ENCODE measurements at places on chromosomes 11 and 22. TPM values are rescaled to one million over a fixed set of nuclear protein-coding genes. Genes with fewer than 3 reads are reported as not detected.

GRCh38 chr11:97732011-97732632 lies 1288.6 kb upstream of the CNTN5 start:
- no peak for DNase-seq

- DNase-seq: no peak
Measured at GRCh38 chr11:48005831-48006270, 25.5 kb downstream of the PTPRJ start.

DNA sequence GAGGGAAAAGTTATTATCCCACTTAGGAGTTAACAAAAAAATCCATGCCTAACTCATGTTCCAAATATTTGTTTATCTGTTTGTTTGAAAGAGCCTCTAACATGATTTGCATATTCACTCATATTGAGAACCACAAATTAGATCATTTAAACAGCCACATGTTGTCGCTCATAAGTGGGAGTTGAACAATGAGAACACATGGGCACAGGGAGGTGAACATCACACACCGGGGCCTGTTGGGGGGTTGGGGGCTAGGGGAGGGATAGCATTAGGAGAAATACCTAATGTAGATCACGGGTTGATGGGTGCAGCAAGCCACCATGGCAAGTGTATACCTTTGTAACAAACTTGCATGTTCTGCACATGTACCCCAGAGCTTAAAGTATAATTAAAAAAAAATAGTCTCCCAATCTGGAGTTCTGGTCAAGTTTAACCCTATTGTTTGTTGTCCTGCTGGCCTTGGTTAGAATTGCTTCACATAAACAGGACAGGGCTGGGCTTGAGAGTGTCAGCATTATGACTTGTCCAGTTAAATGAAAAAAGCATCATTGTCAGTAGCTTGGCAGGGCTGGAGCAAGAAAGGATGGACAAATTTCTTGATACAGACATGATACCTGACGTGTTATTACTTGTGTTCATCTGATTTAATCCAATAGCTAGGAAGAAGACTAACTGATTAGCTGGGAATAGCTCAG lies 57.8 kb upstream of the PSMA1 start:
- DNase-seq: no peak

- DNase-seq: no peak
Measured at GRCh38 chr11:96293598-96294021, 49.4 kb downstream of the MAML2 start.

GRCh38 chr22:45554040-45554406 lies 51.3 kb downstream of the FBLN1 start:
- no peak for DNase-seq

DNA sequence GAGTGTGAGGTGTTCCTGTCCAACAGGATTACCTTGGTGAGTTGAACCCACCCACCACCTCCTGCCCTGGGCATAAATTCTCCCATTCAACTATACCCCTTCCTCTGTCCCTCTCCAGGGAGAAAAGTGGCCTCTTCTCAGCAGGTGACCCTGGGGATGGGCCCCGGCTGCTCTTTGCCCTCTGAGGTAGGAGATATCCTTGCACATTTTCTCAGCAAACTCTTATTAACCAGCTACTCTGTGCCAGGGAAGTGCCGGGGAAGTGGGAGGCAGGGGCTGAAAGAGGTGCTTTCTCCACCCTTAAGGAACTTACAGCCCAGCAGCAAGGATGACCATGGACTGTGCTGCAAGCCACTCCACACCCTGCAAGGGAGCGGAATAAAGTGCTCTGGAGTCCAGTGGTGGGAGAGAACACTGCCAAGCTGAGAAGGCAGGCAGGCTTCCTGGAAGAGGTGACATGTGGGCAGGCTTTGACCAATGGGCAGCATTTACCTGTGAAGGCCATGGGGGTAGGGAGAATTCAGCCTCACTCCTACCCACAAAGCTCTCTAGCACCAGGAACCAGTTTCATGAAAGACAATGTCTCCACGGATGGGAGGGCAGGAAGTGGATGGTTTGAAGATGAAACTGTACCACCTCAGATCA lies 21.9 kb upstream of the OAF start:
- no peak for DNase-seq

- DNase-seq: no peak
Measured at GRCh38 chr11:68099474-68100405, 21.4 kb downstream of the CHKA start.

- DNase-seq: no peak
Measured at GRCh38 chr11:114959953-114960505, 281.7 kb downstream of the NXPE2 start.

DNA sequence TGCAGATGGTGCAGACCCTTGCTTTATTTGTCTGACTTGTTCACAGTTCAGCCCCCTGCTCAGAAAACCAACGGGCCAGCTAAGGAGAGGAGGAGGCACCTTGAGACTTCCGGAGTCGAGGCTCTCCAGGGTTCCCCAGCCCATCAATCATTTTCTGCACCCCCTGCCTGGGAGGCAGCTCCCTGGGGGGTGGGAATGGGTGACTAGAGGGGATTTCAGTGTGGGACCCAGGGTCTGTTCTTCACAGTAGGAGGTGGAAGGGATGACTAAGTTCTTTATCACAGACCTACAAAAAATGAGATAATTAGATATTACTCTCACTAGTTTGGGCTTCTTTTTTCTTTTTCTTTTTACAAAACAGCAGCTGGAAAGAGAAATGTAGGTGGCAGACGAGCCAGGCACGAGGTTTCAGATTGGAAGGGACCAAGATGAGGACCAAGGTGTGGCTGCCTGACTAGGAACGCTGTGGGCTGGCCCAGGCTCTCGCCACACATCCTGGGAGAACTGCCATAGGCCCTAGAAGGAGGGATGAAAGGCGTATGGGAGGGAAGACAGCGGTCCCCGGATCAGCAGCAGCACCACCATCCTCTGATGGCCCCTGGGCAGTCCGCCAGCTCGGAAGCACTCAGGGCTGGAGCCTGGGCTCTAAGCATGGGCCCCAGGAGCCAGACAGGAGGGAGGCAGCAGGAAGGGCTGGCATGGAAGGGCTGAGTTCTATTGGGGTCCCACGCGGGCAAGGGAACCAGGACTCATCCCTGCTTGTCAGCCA lies 14.2 kb downstream of the TXN2 start:
- DNase-seq: peak; percentile 86

DNA sequence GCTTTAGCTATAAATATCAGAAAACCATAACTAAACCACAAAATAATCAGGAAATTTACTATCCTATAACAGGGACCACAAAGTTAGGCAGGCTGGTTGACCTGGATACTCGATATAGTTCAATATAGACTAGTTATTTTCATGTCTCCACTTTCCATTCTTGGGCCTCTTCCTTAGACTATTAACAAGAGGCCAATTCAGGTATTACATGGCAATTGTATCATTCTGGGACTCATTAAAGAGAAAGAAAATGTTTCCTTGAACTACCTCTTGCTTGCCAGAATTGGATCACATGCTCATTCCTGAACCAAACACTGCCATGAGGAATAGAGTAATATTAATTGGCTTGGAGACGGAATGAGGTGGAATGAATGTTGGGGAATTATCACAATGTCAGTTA lies 76.0 kb downstream of the EIF3M start:
- DNase-seq: no peak

DNA sequence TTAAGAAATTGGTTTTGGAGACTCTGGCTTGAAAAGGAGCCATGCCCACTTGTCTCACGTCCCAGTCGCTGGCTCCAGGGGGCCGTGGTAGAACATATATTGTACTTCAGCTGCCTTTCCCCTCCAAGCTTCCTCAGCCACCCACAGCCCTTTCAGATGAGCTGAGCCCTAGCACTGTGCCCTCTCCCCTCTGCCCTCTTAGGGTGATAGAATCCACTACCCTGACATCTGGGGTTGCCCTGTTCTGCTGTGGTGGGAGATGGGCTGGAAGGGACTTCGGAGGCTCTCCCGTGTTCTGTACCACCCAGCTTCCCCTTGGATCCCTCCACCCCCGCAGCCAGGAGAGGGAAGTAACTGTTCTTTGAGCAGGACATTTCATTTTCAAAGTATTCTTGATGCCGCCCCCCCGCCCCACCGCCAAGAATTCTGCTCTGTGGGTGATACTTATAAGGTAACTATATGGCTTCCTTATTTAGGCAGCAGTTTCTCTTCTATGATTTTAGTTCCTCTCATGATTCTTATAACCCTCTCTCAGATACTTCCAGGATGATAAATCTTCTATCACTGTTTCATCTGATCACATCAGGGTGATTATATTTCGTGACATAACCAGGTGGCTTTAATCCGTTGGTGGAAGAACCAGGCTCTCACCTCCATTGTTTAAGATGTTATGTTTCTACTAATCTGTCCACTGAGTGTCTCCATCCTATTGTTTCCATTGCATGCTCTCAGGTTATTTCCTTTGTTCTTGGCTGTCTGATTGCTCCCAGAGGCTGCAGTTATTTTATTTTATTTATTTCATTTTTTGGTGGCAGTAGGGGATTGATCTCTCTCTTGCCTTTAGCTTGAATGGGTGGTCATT lies 24.1 kb downstream of the ZBTB16 start:
- no peak for DNase-seq

DNA sequence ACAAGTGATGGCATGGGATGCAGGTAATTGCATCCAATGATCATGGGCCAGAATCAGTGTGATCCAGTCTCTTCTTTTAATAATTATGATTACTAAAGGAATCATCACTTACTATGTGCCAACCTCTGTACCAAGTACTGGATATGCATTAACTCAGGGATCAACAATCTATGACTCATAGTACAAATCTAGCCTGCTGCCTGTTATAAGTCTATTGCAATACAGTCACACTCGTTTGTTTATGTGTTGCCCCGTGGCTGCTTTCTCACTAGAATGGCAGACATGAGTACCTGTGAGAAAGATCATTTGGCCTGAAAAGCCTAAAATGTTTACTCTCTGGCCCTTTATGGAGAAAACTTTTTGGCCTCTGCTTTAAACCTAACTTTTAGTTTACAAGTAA lies 45.0 kb downstream of the OR6Q1 start:
- DNase-seq: peak; percentile 79

DNA sequence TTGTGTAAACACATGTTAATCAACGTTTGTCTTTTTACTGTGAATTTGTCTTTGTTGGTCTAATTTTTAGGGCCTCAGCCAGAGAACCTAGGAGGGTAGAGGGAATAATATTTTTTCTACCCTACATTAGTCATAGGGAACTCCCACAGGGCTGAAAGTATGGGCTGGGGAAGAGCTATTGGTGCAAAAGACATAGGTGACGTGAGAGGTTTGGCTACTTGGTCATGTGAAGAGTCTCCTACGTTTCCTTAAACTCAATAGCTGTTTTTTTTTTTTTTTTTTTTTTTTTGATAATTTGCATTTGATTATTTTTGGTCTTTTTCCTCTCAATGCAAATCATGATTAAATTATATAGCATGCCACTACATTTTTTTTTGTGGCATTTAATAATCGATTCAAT lies 15.9 kb upstream of the MMP7 start:
- no peak for DNase-seq

GRCh38 chr22:49583886-49584505 lies 243.7 kb downstream of the BRD1 start:
- DNase-seq: no peak

DNA sequence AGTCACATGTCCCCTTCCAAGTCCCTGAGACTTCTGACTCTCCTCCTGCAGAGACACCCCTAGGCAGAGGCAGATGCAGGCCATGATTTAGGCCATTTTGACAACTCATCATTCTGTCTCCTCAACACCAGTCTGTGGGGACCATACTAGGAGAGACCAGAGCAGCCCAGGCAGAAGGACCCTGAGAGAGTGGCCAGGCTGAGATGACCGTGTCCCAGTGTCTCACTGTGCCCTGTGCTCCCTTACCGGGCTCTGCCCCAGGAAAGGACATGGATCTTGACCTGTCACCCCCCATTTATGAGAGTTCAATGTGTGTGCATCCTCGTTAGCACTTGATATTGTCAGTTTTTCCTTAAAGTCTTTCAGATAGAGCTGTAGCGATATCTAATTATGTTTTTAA lies 52.4 kb upstream of the IGLL5 start:
- no peak for DNase-seq

GRCh38 chr11:45605051-45605450 lies 60.4 kb downstream of the CHST1 start:
- no peak for DNase-seq

- DNase-seq: peak; percentile 97
Measured at GRCh38 chr11:64864473-64865285, 13.7 kb downstream of the EHD1 start.

DNA sequence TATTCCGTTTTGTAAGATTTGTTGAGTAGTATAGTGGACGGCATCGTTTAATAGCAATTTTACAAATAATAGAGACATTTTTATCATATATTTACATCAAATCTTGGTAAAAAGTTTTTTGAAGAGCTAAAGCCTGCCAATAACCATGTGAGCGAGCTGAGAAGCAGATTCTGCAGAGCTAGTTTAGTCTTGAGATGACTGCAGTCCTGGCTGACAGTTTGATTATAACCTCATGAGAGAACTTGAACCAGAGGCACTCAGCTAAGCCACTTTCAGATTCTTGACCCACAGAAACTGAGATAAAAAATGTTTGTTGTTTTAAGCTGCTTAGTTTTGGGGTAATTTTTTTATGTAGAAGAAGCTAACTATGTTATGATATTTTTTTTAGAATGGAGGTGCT lies 78.9 kb downstream of the PDE3B start:
- peak; percentile 7 for DNase-seq

DNA sequence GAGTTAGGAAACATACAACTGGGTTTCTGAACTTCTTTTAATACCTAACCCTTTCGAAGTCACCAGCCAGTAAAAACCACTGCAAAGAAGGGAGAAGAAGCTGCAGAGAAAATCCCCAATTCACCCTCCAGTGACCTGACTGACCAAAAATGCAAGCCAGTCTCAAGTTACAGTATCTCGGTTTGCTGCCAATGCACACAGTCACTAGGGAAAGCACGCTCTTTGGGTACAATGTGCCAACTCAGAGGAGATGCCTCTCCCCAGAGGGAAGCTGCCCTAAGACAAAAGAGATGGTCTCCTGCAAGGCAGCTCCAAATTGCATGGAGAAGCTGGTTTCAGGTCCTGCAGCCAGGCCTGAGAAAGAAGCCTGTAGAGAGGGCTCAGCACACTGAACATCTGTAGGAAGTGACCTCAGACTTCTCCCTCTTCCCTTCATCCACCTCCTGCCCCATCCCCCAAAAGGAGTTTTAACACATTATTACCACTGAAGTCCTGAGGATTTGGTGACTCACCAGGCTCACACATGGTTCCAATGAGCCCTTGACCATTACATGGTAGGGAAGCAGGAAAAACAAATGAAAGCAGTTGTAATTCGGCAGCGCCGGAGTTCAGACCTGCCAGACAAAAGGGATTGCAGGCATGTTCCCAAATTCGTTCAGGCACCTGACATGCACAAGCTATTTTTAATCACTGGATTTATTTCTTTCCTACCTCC lies 90.1 kb downstream of the ETS1 start:
- peak; percentile 99 for DNase-seq

GRCh38 chr11:115716601-115717529 lies 212.7 kb upstream of the CADM1 start:
- peak; percentile 46 for DNase-seq

GRCh38 chr11:132981131-132981956 lies 551.0 kb downstream of the OPCML start:
- no peak for DNase-seq

The LTO1 gene
- 16.7 TPM for total RNA-seq

The CHKB gene
- 7.2 TPM for total RNA-seq

The OVOL1 gene
- total RNA-seq: not detected

The FADS2 gene
- 31.9 TPM for total RNA-seq

All from IMR-90 (cell line).